ENCODE measurements at places on chromosomes 4 and X.

GRCh38 chrX:139484591-139484990 is 45.9 kb upstream of the F9 start:
- no peak for DNase-seq

DNA sequence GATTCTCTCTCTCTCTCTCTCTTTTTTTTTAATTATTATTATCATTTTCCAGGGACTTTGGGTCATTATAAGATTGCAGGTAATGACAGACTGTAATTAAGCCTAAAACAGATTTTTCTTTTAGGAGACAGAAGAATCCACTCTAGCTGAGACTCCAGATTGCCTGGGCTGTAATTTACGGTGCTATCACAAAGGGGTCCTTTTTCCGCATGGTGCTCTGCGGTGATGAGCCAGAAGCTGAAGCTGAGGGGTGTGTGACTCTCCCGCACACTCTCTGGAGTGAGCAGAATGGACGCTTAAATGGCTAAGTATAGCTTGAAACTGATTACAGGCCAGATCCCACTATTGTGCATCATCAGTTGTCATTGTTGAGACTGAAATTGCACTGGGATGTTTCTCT is 50.0 kb downstream of the LGI2 start:
- no peak for DNase-seq

GRCh38 chr4:37599092-37599790 is 86.9 kb downstream of the RELL1 start:
- no peak for DNase-seq

DNA sequence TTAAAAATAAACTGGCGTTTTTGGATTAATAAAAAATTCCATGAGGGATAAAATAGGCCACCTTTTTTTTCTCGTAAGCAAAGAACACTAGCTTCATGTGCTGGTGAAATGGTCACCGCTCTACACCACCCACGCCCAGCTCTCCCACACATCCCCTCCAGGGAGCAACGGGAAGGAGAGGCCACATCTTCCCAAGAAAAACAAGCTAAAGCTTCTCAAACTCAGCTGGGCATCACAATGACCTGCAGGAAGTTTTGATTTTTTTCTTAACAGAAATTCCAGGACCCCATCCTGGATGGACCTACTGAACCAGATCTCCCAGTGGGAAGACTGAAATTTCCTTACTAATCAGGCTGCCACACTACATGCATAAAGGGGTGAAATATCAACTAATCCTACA is 9.8 kb downstream of the TSPAN5 start:
- DNase-seq = no peak

DNA sequence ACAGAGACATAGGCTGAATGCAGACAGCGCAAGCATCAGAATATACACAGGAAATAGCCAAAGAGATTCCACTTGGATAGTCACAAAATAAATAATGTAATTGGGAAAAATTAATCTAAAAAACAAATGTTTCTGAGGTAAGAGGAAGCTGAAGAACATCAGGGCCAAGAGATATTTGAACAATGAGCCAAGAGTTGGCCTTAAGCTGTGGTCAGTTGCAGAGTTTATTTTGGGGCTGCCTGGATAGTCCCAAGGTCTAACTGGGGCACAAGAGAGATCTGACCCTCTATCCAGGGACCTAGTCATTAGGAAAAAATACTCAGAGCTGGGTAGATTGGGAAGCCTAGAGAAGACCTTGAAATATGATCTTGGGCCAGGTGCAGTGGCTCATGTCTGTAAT is 31.3 kb upstream of the FGF16 start:
- DNase-seq = no peak

GRCh38 chr4:28436191-28437080 is 1575.8 kb downstream of the STIM2 start:
- no peak for DNase-seq

GRCh38 chrX:8684201-8684965 is 47.6 kb downstream of the ANOS1 start:
- no peak for DNase-seq

- no peak for DNase-seq
These were observed 177.3 kb upstream of the ETNPPL start for GRCh38 chr4:108940149-108940548.

- no peak for DNase-seq
These were observed 40.2 kb downstream of the ARHGAP10 start for GRCh38 chr4:147772056-147772455.
